CD4-positive, alpha-beta T cell treated with Interleukin-6 at 100 ng/mL for 8 hours (primary cell): ENCODE measurements at places on chromosomes 1 and 21.

GRCh38 chr1:232209357-232209756 lies 420.6 kb downstream of the SIPA1L2 start:
- no peak for DNase-seq

- DNase-seq = no peak
Observed at GRCh38 chr1:196680107-196680506, 28.3 kb downstream of the CFH start.

DNA sequence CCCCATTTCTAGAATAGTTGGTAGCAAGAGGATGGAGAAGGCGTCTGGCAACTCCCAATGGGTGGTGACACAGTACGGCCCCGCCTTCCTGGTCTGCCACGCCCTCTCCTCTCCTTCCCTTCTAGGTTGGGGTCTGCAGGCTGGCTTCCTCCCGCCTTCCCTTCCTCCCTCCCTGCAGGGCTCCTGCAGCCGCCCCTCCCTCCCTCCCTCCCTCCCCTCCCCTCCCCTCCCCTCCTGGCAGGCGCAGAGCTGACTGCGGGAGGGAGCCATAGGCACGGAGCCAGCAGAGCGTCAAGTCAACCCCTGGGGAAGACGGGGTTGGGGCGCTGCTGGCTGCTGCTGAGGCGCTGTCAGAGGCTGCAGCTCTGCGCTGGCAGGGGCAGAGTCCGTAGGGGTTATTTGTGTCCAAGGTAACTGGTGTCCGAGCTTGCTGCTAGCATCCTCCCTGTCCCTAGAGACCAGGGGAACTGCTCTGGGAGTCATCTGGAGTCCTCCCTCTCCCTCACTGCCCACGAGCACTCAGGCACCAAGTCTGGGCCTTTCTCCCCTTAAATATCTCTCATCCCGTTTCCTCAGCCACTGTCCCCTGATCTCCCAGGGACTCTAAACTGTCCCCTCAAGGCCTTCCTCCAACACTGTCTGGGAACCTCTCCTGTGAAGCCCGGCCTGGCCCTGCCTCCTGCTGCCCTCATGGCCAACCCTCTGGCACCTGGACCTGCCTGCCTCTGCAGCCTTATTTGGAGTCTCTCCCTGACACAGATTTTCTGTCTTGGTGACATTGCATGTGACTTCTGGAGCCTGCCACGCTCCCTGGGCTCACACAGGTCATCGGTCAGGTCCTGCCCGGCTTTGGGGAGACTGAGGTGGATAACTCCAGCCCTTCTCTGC lies 57.4 kb upstream of the ACOT11 start:
- no peak for DNase-seq

- DNase-seq = peak; percentile 74
Observed at GRCh38 chr1:110879758-110880606, 7.0 kb downstream of the CD53 start.

DNA sequence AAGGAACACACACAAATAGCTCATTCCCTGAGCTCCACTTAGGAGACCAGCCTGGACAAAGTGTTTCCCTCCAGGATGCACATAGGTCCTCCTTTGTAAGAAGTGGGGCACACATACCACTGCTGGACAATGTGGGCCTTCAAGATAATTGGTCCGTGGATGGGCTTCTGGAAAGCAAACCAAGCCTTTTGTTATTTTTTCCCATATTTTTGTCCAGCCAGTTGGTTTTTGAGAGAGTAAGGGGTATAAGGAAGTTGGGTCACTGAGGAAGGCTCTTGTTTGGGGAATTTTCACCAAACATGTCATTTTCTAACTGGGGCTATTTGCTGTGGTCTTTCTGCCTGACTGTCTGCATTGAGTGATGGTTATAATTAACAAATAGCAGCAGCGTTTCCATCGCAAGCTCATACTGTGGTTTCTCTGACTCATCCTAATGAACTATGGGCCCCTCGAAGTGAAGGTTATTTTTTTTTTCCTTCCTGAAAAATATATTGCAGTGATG lies 306.3 kb upstream of the DUSP10 start:
- no peak for DNase-seq

- DNase-seq = no peak
Observed at GRCh38 chr1:183702813-183703198, 49.7 kb upstream of the APOBEC4 start.

GRCh38 chr1:179141592-179142251 lies 59.9 kb downstream of the TOR3A start:
- DNase-seq = no peak

DNA sequence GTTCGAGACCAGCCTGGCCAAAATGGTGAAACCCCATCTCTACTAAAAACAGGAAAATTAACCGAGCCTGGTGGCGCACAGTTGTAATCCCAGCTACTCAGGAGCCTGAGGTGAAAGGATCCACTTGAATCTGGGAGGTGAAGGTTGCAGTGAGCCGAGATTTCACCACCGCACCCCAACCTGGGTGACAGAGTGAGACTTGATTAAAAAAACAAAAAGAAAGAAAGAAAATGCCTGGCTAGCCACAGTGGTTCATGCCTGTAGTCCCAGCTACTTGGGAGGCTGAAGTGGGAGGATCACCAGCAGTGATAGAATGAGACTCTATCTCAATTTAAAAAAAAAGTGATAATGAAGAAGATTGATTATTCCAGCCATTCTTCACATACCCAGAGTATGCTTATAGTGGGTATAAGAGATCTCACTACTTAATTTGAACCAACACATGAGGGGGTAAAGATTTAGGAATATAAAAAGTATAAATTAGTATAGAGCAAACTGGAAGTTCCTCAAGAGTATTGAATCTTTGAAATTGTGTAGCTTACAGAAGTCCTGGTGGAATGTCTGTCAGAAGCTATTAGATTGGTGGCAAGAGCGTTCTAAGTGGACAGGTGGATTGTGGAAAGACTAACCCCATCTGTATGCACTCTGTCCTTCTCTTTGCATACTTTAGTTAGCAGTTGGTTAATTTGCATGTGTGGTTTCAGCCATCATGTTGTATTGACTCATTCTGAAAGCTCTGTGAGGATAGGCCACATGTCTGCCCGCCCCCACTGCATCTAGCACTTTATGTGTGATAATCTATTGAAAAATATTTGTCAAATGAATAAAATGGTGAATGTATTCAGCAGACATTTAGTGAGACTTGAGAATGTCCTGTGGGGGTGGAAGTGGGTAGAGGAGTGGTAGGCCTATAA lies 25.0 kb downstream of the RLF start:
- DNase-seq = no peak

DNA sequence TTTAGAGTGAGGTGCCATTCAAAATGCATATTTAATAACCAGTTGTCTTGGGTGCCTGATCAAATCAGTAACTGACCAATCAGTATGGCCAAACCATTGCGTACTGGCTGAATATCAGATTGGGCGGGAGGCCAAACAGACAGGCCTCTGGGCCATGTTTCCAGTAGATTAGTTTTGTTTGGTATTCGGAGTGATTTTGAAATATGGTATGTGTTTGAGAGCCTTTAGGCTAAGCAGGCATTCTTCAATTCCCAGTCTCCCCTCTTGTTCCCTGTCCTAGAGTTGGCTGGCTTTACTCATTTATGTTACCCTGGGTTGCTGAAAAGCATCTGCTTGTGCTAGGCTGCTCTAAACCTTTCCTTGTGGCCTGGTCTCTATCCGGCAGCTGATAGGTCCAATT lies 80.1 kb downstream of the BACH1 start:
- DNase-seq = no peak
